SK-N-MC (cell line): ENCODE measurements at places on chromosomes 6 and 20.

- DNase-seq, result no peak
Measured at GRCh38 chr6:170139531-170139930, 151.3 kb downstream of the DLL1 start.

GRCh38 chr6:45054610-45055009 is 273.5 kb upstream of the RUNX2 start:
- no peak for DNase-seq

GRCh38 chr6:35042031-35042815 is 98.9 kb downstream of the TCP11 start:
- no peak for DNase-seq

DNA sequence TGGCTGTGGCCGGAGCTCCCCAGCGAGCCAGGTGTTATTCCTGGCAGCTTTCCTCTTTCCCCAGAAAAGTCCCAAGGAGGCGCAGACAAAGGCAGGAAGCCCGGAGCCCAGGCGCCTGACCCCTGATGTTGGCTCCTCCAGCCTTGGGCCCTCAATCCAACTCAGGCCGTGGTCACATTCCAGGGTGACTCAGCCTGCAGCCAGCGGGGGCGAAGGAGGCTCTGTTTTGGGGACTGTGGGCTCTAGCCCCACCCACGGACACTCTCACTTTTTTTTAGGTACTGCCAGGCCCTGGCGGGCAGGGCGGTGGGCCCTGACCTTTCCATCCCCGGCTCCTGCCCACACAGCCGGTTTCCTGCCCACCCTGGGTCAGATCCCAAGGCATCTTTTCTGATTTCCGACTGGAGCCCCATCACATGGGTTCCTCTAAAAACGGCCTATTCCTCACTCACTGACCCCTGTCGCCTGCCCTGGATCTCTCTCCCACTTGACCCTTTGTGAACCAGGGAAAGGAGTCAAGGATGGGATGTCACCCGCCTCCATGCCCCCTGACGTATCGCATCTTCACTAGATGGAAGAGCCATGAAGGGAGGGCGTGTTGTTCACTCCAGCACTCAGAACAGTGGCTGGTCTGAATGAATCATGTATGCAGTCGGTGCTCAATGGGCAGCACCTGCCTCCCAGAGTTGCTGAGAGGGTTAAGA is 5.5 kb downstream of the PTGIS start:
- no peak for DNase-seq

GRCh38 chr6:159108426-159108985 is 60.7 kb upstream of the FNDC1 start:
- no peak for DNase-seq

DNA sequence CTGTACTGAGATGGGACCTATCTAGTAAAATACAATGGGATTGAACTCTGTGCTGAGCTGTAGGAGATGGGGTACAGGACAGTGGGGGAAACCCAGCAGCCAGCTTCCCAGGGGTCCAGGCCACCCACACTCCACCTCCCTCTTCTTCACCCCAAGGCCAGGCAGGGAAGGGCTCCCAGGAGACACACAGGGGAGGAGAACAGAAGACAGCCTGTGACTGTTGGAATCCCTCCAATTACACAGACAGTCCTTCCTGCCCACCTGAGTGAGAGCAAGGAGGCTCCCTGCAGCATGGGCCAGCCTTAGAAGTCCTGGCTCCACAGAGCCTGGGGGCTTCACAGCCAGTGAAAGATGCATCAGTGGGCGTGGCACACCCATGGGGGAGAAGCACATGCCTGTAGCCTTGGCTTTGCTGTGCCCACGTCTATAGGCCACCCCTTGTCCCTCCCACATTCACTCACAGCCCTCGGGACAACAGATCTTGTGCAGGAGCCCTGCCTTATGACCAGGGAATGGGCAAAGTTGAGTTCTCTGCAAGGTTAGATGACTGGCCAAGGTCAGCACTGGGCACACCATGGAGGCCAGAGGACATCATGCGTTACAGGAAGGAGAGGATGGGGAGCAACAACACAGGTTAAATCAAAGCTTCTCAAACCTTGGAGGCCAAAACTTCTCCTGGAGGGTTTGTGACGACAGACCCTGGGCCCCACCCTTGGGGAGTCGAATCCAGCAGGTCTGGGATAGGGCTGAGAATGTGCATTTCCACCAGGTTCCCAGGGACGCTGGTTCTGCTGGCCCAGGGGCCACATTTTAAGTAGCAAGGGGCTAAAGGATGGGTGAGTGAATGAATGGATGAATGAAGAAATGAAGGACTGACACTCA is 12.3 kb upstream of the CST7 start:
- DNase-seq, result no peak

DNA sequence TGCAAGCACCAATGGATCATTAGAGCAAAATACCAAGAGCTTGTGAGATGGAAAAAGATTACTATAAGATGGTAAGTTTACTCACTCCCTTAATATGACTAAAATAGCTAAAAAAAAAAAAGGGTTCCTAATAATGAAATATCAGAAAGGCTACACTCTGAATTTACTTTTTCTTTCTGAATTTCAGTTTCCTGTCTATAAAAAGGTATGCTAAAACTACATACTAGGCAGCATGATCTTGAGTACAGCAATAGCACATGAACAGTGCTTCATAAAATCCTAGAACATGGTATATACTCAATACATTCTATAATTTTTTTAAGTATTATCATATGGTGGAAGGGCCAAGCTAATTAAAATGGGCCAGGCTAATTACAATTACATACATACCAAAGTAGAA is 24.0 kb upstream of the FAM135A start:
- DNase-seq, result no peak

- DNase-seq, result no peak
Measured at GRCh38 chr6:10458287-10458686, 43.4 kb upstream of the TFAP2A start.

DNA sequence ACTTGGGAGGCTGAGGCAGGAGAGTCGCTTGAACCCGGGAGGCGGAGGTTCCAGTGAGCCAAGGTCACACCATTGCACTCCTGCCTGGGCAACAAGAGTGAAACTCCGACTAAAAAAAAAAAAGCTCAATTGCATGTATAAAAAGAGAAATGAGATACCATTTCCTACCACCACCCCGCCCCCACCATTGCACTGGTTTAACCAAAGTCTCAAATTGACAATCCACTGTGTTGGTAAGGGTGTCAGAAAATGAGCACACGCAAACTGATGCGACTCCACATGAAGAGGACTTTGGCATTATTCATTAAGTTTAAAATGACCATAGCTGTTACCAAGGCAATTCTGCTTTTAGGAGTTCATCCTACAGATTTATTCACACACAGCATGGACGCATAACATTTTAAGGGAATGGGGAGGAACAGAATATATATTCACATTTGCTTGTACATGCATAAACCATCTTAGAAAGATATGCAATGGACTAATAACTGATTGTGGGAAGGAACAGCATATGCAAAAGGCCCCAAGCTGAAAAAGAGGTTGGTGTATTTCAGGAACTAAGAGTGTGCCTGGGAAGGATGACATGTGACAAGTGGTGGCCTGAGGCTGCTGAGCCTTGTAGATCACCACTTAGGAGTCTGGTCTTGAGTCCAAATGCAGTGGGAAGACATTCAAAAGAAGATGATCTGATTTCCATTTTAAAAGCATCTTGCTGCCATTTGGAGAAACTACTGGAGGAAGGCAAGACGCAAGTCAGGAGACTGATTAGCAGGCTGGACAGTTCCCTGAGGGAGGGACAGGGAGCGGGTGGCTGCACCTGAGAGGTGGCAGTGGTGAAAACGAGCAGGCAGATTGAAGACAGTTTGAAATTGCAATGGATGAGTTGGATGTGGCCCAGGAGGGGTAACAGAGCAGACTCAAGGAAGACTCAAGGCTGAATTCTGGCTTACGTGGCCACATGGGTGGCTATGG is 37.2 kb upstream of the PTPN1 start:
- DNase-seq, result no peak

DNA sequence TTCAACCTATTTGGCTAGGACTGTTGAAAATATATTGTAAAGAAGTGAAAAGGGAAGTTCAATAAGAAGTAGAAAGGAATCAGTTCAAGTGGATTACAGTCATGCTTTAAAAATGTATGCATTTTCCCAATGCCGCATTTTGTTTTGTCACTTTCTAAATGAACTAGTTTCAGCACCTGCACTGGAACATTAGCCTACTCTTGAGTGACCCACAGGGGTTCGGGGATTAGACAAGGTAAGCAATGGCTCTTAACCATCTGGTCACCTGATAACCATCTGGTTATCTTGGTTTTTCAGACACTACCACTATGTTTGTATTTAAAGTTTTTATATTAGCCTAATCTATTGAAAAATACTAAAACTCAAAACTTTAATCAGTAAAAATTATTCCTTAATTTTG is 97.6 kb downstream of the CD164 start:
- DNase-seq, result no peak
